Stimulated activated CD8-positive, alpha-beta memory T cell treated with anti-CD3 and anti-CD28 coated beads, Interleukin-7, amount 100 ng/mL, for 1 hour (primary cell): ENCODE measurements at places on chromosomes 1 and 21.

DNA sequence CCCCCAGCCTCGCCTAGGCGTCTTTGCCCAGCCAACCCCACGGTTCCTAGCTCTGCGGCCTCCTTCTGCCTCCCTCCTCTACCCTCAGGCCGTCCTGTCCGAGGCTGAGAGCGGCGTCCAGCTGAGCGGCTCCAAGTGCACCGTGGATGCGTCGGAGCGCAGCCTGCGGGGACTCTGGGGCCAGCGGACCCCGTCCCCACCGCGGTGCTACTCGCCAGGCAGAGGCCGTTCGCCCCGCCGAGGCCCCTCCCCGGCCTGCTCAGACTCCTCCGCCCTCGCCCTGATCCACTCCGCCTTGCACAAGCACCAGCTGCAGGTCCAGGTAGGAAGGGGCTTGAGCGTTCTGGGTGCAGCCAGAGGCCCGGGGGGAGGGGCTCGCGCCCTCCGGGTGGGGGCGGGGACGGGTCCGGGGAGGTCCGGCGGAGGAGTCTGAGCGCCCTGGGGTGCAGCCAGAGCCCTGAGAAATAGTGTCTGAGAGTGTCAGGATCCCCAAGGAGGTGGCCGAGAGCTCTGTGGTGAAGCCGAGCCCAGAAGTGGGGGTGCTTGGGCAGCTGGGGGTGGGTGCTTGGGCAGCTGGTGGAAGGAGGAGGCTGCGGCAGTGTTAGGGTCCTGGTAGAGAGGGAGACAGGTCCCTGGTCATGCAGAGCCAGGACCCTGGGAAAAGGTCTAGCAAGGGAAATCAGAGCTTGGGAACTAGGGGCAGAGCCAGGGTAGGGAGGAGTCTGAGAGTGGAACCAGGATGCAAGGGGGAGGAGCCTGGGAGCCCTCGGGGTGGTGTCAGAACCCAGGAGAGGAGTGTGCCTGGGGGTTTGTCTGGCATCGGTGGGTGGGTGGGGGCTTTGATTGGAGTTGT, 3.2 kb upstream of the NBPF3 start:
- no peak for DNase-seq

DNA sequence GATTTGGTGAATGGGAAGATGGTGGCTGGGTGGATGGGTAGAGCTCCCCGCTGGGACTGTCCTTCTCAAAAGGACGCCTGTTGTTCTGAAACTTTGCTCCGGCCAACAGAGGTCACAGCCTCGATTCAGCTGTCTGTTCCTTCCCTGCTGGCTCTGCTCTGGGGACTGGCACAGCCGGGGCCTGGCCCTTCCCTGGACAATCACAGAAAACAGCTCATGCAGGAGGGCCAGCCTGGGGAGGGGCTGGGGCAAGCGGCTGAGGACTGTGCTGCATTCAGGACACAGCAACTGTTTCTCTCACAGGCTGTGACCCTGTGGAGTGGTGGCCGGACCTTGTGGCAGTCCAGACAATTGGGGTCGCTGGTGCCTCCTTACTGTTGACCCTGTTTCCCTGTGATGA, 110.7 kb upstream of the TMEM51 start:
- DNase-seq = no peak

DNA sequence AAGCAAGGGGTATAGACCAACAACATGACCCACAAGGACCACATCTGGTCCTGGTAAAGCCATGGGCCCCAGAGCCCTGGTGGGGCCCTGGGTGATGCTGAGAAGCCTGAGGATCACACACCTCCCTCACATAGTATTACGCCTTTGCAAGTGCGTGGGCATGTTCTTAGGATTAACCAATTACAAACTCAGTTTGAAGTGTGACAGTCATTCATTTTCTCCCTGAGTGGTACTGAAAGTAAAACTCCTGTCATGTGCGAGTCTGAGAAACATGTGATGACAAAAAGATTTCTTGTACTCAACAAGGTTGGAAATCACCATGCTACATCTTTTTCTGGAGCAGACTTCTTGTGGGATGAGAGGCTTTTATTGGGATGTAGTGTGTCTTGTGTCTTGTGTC, 315.3 kb upstream of the DUSP10 start:
- no peak for DNase-seq

GRCh38 chr1:65952696-65953095, 160.0 kb downstream of the PDE4B start:
- DNase-seq = no peak

GRCh38 chr1:21188235-21188634, 11.5 kb upstream of the EIF4G3 start:
- DNase-seq = no peak

GRCh38 chr1:214310777-214311690, 30.1 kb downstream of the SMYD2 start:
- DNase-seq = no peak

GRCh38 chr1:221187174-221187573, 307.9 kb downstream of the HLX start:
- no peak for DNase-seq

- no peak for DNase-seq
Measured at GRCh38 chr1:212292250-212293105, 7.3 kb downstream of the PPP2R5A start.

DNA sequence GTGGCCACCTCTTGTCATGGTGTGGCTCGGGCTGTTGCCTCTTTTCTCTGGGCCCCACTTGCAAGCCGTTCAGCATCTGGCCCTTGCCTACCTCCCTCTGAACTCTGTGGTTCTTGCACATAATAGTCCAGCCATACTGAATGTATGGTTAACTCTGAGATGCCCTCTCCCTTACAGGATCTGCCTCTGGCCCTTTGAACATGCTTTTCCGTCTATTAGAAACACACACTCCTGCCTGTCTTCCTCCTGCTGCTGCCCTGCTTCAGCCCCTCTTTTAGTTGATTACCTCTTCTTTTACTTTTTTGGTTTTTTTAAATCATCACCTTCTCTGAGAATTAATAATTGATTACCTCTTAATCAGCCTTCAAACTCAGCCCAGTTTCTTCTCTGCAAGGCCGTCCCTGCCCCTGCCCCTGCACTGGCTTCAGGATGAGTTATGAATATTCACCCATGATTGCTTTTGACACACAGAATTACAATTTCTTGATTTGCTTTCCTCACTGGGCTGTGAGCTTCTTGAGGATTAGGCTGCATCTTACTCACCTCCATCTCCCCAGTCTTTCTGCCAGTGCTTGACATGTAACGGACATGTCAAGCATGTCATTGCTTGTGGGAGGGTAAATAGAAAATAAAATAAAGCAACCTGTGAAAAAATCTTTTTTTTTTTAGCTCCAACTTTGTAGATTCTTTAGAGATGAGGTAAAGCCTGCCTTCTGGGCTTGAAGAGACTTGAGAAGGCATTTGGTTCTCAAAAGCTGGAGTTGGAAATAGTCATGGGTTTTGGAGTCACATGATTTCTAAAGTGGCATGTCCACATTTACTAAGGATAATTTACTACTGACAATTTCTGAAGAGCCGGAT, 158.3 kb downstream of the PLXNA2 start:
- DNase-seq = no peak
